Endothelial cell (in vitro differentiated cells): ENCODE measurements at places on chromosomes 16 and 17.

GRCh38 chr16:68676113-68676860 lies 31.2 kb downstream of the CDH3 start:
- DNase-seq = no peak

DNA sequence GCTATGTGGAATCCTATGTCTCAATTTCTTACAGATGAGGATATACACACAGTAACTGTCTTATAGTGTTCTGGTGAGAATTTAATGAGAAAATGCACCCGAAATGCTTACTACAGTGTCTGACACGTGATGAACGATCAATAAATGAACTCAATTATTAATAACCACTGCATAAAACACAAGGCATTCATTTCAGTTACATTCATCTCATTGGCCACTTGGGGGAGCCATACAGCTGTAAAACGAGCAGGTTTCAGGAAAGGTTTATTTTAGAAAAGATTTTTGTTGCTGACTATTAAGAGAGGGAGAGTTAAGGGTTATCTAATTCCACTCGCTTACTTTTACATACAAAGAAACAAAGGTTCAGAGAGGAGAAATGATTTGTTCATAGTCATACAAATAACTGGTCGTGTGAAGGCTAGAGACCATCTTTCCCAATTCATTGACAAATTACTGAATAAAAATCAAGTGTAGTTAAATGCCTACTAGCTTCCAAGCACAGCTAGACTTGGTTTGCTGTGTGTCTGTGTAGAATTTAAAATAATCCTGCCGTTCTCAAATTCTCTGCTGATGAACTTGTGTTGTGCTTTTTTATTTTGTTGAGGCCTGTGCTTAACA lies 160.1 kb downstream of the MAP2K4 start:
- DNase-seq = peak; percentile 37

DNA sequence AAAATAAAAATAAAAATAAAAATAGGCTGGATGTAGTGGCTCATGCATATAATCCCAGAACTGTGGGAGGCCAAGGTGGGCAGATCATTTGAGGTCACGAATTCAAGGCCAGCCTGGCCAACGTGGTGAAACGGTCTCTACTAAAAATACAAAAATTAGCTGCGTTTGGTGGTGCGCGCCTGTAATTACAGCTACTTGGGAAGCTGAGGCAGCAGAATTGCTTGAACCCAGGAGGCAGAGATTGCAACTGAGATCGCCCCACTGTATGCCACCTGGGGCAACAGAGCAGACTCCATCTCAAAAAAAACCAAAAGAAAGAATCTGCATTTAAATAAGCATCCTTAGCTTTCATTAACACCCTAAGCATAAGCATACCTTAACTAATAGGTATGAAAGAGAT lies 33.8 kb downstream of the YWHAE start:
- DNase-seq = no peak

GRCh38 chr16:75296606-75297005 lies 45.2 kb upstream of the BCAR1 start:
- DNase-seq = no peak

DNA sequence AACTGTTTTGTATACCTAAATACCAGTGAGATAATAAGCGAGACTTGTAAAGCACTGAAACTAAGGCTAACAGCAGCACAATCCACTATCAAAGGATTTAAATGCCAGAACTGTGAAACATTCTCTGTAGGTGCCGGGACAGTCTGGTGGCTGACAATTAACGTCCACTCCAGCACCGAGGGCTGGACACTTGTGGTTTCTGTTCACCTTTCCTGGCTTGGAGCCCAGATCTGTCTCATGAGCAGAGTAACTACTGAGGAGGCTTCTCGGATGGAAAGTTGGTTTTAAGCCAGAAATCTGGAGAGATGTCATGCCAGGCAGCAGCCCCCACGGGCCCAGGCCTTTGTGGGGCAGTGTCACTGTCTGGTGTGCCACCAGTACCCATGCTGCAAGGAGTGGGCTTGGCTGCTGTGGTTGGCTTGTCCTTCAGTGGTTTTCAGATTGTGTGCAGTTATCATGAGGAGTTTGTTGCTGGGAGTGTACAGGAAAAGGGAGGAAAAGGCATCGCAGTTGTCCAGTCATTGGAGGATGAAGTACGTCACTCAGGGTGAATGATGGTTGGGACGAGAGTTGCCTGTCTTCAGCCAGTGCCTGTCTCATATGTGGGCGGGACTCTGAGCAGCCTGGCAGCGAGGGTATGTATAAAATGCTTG lies 35.5 kb downstream of the UBN1 start:
- no peak for DNase-seq

DNA sequence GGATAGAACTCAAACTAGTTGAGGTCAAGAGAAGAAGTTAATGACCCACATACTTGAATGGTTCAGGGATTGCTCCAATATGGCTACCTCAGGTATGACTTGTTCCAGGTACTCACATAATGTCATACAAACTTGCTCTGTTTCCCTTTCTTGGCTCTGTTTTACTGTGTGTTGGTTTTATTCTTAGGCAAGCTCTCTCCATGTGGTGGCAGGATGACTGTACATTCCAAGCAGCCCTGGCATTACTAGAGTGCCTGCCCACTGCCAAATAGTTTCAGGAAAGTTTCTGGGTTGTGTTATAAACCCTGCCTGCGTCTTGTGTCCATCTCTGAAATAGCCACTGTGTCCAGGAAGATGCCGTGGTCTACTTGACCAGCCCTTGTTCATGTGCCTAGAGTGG lies 476.8 kb downstream of the SHISA9 start:
- no peak for DNase-seq

DNA sequence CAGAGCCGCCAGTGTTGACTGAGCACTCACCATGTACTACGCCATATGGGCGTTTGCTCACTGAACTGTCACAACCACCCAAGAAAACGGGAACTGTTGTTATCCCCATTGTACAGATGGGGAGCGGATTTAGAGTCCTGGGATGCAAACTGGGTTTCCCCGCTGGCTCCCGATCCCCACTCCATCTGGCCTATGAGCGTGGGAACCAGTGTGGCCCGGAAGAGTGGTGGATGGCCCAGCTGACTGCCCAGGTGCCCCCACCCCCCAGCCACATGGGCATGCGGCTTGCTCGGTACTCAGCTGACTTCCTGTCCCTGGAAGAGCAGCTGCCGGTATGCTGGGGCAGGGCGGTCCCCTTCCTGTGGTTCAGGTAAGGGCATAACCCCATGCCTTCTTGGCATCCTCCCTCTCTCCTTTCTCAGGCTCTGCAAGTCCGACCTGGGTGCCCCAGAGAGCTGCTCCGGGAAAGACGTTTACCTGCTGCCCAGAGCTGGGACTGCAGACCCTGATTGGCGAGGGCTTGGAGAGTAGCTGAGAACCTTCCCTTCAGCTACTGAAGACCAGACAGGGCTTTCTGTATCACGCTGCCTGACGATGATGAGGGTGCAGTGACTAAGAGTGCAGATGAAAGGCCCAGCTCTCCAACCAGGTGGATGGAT lies 16.2 kb downstream of the SOCS3 start:
- no peak for DNase-seq

GRCh38 chr17:57536789-57537523 lies 208.1 kb downstream of the CCDC182 start:
- DNase-seq = no peak

- peak; percentile 88 for DNase-seq
Observed at GRCh38 chr17:16991349-16992009, 19.6 kb upstream of the TNFRSF13B start.

DNA sequence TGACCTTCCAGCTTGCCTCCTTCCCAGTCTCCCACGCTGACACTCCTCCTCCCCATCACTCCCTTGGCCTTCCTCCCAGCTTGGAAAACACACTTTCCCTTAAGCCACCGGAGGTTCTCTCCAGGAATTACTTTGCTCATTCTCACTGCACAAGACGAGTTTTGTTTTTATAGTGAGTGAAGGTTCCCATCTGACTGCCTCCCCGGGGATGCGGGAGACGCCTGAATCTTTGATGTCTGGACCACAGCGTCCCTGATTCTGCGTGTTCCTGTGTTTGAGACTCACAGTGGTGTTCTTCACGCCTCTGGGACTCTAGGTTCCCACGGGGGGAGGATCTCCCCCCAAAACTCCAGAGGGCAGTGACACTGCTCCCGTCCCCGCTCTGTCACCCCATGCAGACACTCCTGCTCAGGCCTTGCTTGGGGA lies 2.0 kb downstream of the DNAI2 start:
- no peak for DNase-seq

GRCh38 chr17:79547586-79547985 lies 63.3 kb downstream of the RBFOX3 start:
- DNase-seq = no peak

- DNase-seq = no peak
Observed at GRCh38 chr17:66661411-66662256, 173.3 kb upstream of the CACNG5 start.

- peak; percentile 48 for DNase-seq
Observed at GRCh38 chr16:67248401-67249177, at the start of gene SLC9A5. Gene SLC9A5, plus strand, starts transcription at chr16:67248979. Its CDS starts 36 bp downstream, at chr16:67249015.

DNA sequence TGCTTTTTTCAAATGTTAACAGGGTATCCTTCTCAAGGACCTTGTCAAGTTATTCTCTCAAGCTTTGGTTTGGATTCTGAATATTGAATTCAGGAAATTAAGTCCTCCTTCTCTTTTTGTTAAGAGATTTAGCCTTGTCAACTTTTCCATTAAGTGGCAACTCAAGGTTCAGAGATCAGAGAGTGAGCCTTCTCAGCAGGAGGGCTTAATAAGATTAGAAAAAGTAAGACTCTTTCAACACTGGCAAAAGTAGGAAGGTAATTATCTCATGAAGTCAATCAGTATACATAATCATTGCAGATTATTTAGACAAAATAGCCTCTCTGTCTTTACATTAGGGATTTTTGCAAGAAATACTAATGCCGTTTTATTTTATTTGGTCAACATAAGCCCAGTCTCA lies 330.7 kb downstream of the KIF2B start:
- no peak for DNase-seq

- no peak for DNase-seq
Observed at GRCh38 chr17:43373356-43373755, 25.4 kb upstream of the ARL4D start.

- DNase-seq = no peak
Observed at GRCh38 chr16:64167936-64168335, 953.9 kb downstream of the CDH11 start.

GRCh38 chr16:23395732-23396131 lies 57.3 kb downstream of the COG7 start:
- no peak for DNase-seq

DNA sequence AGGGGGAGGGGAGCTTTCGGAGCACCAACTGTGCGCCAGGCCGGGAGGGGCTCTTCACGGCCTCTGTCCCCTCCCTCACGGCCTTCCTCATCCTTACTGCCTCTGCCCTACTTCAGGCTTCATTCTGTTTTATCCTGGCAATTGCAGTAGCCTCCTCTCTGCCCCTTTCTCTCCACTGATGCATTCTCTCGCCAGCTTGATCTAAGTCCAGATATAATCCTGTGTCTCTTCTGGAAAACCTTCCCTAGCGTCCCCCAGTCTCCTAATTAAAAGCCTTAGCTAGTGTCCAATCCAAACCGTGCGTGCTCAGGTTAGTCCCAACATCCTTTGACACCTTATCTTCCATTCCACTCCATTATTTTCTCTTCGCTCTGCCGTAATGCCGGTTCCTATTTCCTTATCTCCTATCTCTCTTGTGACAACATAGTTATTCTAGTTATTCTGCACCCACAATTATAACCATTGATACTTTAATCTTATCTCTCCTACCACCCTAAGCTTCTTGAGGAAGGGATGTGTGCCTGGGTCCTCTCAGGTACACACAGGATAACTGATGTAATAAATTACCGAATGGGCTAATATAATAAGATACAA lies 869 bp downstream of the ZNF48 start:
- DNase-seq = no peak

DNA sequence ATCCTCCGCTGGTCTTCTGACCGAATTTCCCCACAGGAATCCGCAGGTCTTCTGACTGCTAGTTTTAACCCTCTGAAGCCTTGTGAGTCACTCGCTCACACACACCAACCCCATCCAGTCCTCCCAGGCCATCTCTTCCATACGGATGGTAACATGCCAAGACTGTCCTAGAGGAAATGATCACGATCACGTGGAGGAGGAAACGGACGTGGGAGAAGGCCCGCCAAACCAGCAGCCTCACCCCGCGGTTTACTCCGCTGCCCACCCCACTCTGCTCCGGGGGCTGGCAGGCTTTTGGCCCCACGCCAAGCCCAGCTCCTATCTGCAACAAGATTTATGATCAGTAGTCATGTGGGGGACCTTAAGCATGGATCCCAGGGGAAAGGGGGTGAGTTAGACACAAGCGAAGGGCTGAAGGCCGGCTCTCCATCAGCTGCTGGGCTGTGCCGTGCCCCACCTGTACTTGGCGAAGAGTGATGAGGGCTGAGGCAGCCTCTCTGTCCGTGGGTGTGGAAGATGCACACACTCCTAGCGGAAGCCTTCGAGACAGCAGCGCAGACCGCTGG lies 1.5 kb upstream of the FAAP100 start:
- DNase-seq = no peak

GRCh38 chr17:78258323-78259191 lies 27.1 kb downstream of the TMEM235 start:
- peak; percentile 47 for DNase-seq

DNA sequence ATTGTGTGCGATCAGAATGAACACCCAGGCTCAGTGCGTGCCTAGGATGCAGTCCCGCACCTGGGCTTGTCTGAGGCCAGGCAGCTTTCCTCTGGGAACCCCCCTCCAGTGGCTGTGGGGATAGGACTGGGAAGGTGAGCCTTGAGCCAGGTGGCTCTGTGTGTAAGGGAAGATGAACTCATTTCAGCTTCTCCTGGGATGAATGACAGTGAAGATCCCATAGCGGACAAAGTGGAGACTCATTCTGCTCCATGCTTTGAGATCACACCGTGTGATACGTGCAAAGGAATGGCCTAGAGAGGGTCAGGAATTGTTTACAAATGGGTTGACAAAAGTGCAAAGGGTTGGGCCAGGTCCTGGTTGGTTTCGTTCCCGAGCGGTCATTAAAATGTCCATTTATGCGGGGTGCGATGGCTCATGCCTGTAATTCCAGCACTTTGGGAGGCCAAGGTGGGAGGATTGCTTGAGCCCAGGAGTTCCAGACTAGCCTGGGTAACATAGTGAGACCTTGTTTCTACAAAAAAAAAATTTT lies 15.8 kb downstream of the GPRC5C start:
- no peak for DNase-seq

DNA sequence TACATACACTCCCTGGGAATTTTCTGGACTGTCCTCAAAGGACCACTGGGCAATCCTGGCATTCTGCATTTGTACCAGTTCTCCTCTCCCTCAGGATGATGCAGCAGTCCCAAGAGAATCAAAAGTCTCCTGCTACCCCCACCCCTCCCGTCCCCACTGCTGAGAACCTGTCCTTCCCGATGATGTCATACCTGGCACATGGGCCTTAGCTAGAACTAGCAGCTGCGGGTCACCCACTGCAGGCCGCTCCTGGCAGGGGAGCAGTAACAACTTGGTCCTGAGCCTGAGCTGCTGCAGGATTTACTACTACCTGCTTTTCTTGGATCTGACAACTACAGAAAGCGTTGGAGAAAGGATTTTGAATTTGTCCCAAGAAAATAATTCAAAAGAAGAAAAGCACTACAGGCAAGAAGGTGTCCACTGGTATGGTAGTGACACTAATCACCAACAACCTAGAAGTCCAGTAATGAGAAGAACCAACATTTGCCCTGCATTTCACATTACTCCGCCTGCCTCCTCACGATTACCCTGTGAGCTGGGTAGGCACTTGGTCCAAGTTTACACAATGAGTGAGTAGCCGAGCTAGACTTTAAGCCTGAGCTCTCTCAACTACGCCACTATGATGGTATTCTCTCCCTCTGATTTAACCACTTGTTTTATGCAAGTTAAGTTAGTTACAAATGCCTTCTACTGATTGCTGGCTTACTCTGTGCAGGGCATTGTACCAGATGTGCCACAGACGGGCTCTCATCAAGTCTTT lies 55.3 kb upstream of the ETV4 start:
- no peak for DNase-seq

- DNase-seq = no peak
Observed at GRCh38 chr17:50037321-50038107, 18.4 kb upstream of the ITGA3 start.

GRCh38 chr17:34760931-34761495 lies 181.6 kb downstream of the TMEM132E start:
- no peak for DNase-seq
